HAP-1 (cell line): ENCODE measurements at places on chromosomes 16 and 17.

- peak; percentile 47 for DNase-seq
Observed at GRCh38 chr16:2428051-2428783, 1.0 kb upstream of the CCNF start.

DNA sequence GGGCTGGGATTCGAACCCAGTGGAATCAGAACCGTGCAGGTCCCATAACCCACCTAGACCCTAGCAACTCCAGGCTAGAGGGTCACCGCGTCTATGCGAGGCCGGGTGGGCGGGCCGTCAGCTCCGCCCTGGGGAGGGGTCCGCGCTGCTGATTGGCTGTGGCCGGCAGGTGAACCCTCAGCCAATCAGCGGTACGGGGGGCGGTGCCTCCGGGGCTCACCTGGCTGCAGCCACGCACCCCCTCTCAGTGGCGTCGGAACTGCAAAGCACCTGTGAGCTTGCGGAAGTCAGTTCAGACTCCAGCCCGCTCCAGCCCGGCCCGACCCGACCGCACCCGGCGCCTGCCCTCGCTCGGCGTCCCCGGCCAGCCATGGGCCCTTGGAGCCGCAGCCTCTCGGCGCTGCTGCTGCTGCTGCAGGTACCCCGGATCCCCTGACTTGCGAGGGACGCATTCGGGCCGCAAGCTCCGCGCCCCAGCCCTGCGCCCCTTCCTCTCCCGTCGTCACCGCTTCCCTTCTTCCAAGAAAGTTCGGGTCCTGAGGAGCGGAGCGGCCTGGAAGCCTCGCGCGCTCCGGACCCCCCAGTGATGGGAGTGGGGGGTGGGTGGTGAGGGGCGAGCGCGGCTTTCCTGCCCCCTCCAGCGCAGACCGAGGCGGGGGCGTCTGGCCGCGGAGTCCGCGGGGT is at the start of gene CDH1:
CDH1 (plus strand) TSS at position 247 of the 684 bp plus-strand sequence; CDS start at position 371, 124 bp downstream.
- DNase-seq, result no peak

GRCh38 chr16:23354246-23354645 is 52.1 kb downstream of the SCNN1B start:
- no peak for DNase-seq

DNA sequence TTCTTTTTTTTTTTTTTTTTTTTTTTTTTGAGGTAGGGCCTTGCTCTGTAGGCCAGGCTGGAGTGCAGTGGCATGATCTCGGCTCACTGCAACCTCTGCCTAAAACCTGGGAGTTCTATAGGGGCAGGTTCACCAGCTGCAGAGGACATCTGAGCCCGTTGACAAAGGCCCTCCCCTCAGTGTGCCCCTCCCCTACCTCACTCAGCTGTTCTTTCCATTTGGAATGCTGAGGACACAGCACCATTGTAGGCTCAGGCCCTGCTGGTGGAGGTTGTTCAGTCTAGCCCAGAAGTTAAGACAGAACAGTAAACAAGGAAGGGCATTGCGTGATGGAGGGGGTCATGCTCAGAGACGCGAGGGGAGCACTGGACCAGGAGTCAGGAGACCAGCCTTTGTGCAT is 21.8 kb upstream of the KIF19 start:
- DNase-seq, result no peak

DNA sequence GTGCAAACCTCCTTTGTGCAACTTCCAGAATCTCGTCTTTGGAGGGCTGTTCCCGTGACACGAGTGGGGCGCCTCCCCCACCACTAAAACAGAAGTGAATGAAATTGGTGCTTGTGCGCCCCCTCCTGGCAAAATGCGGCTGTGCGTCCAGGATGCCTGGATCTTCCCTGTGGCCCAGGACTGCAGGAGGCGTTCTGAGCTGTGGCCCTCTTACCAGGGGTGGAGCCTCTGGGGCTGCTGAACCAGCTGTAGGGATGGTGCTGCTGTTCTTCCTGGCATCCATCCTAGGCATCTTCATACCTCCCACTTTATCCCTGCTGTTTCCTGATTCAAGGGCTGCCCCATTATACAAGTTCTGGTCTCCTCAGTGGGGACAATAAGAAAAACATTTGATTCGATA is 18.5 kb upstream of the NAGLU start:
- peak; percentile 53 for DNase-seq

- no peak for DNase-seq
Observed at GRCh38 chr17:51442088-51442865, 181.9 kb downstream of the UTP18 start.

DNA sequence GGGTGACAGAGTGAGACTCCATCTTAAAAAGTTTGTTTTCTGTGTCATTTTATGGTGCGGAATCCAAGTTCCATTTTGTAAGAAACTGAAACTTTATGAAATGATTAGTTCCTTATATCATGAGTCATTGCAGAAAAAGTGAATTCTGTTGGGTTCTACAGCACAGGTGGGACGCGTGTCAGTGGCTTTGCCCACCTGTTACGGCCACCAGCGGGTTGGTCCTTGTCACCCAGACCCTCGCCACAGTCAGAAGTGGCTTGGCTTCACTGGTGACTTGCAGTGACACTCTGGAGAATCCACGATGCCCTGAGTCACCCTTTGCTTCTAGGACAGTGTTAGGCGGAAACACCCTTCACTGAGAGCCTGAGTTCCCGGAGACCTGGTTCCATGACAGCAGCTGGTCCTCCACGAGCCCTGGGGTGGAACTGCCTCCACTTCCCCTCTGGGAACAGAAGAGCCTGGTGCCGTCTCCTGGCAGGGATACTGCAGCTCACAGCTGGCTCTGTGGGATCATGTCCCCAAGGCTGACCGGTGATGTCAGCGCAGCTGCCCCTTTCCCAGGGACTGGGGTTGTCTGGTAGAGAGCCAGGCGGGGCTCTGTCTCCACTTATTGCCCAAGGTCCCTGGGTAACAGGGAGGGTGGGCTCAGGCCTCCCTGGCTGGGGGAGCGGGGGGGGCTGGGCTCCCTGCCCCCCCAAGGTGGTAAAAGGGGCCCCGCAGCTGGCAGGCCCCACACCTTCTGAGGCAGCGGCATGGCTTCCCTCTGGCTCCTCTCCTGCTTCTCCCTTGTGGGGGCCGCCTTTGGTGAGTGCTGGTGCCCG is at the start of gene CTRB1:
CTRB1 (plus strand) TSS at position 733 of the 821 bp plus-strand sequence; CDS start at position 753, 20 bp downstream.
- DNase-seq, result no peak

GRCh38 chr16:66964049-66964448 is 3.0 kb downstream of the CES3 start:
- no peak for DNase-seq

- no peak for DNase-seq
Observed at GRCh38 chr17:42248351-42249179, 27.6 kb downstream of the STAT5B start.

- DNase-seq, result no peak
Observed at GRCh38 chr17:3794557-3795389, 6.2 kb downstream of the ITGAE start.

DNA sequence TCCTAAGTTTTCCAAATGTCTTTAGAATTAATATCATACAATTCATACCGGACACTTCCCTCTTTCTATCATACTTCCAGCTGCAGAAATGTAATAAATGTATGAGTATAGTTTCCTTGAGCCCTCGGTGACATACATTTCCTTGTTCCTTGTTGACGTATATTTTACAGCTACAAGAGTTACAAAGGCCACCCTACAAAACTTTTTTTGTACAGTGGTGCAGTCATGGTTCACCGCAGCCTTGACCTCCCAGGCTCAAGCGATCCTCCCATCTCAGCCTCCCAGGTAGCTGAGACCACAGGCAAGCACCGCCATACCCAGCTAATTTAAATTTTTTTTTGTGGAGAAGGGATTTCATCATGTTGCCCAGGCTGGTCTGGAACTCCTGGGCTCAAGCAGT is 7.2 kb upstream of the DUS1L start:
- DNase-seq, result no peak

DNA sequence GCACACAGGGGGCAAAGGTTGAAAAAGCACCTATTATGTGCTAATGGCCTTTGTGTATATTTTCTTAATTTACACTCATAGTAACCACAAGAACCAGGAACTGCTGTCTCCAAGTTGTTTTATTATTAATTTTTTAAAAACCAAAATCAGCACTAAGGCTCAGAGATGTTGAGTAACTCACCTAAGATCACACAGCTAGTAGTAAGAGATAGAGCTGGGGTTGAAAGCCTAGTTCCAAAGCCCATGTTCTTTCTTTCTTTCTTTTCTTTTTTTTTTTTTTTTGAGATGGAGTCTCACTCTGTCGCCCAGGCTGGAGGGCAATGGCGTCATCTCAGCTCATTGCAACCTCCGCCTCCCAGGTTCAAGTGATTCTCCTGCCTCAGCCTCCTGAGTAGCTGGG is 75.3 kb downstream of the SDK2 start:
- no peak for DNase-seq

DNA sequence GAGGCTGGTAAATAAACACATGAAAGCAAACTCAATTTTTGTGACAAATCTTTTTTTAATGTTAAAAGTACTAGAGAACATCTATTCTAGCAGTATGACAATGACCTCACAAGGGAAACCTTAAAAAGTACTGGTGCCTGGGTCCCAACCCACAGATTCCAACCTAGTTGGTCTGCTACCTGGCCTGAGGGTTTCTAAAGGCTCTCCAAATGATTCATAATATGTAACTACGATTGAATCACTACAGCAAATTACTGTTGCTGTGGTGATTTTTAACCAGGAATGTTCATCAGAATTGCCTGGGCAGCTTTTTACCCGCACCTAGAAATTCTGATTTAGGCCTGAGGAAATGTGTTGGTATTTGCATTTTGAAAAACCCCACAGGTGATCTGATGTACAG is 26.1 kb downstream of the CDR2 start:
- DNase-seq, result no peak

DNA sequence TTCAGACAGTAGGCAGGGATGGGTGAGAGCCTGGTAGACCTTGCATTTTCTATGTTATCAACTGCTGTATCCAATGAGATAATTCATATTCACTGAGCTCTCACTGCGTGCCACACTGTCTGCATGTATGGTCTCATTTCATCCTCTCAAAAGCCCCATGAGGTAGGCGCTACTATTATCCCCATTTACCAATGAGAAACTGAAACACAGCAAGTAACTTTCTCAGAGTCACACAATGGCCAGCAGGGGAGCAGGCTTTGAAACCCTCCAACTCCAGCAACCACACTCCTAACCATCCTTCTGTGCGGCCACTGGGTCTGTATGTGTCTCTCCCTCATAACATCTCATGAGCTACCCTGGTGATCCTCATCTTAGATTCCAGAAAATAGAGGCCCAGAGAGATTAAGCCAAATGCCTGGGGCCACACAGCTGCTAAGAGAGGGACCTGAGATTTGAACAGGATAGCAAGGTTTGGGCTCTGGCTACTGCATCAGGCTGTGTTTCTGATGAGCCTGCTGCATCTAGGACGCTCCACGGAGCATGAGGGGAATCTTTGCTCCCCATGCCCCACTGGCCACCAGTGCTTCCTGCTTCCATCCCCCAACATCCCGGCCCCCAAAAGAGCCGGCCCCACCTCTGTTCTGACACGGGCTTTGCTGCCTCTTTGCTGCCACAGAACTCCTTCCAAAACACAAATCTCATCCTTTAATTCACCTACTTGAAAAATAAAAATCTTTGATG is 3.2 kb downstream of the CCR7 start:
- no peak for DNase-seq

DNA sequence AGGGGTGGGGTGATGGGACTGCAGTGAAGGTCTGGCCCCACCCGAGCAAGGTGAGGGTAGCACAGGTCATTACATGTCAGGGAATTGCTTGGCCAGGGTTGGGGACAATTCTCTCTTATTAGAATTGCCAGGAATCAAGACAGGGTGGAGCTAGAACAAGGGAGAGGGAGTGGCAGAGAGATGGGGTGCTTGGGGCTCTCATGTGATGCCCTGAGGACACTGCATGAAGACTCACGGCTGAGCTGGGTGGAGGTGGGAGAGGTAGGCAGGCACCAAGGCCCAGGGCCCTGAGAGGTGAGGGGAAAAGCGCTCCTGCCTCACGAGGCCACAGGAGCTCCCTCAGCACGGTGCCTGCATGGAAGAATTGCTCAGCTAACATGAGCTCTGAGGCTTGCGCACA is 3.6 kb downstream of the DPEP1 start:
- no peak for DNase-seq

DNA sequence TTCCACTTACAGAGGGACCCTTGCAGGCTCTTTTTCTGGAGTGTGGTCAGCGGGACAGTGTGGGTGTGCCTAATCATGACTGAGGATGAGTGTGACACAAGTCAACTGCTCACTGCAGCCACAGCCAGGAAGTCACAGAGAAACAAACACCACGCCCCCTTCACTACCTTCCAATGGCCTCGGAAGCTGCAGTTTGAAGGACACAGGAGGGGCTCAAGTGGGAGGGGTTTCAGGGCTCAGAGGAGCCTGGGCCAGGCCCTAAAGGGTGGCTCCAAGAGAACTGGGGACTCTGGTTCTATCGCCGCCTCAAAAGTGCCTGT is 116.2 kb upstream of the SDK2 start:
- no peak for DNase-seq

GRCh38 chr17:58091024-58091567 is 7.9 kb downstream of the DYNLL2 start:
- no peak for DNase-seq

DNA sequence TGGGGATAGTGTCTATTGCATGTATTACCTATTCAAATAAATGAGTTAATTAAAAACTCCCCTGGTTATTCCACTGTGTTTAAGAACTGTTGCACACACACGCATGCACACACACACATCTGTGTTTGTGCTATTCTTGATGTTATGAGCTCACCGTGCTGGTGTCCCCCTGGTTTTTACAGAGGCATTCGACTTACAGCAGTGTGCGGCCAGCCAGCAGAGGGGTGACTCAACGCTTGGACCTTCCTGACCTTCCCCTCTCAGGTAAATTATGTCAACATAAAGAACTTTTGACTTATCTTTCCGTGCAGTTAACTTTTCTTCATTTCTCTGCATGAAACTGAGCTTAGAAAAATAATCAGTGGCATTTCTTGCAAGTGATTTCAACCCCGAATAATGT is 214.0 kb downstream of the LGALS9B start:
- no peak for DNase-seq

DNA sequence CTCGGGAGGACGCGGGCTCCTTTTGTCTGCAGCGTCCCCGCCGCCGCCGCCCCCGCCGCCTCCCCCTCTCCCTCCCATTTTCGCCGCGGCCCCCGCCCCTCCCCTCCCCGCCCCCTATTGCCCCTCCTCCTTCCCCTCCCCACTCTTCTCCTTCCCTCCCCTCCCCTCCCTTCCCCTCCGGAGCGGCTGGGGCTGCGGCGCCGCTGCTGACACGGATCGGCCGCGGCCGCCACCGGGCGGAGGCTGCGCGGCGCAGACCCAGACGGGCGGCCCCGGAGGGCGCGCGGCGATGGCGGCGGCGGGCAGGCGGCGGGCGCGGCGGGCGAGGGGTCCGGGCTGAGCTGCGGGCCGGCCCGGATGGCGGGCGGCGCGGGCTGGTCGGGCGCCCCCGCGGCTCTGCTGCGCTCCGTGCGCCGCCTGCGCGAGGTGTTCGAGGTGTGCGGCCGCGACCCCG is at the start of gene RAB11FIP4:
RAB11FIP4 (plus strand) TSS at position 180 of the 454 bp plus-strand sequence; CDS start at position 358, 178 bp downstream.
- no peak for DNase-seq

DNA sequence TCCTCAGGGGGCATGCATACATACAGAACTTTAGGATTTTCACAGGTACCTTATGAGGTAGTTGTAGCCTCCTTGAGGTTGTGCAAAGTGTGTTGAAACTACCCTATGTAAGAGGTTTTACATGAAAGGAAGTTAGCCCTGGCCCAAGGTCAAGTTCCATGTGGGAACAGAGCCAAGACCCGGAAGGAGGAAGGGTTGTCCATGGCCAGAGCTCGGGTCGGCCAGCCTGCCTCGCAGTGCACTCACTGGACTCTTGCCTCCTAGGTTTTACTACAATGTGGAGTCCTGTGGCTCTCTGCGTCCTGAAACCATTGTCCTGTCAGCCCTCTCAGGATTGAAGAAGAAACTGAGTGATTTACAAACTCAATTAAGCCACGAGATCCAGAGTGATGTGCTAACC is 8.2 kb downstream of the POLR2C start:
- no peak for DNase-seq
